IPS DF 6.9 (cell line): ENCODE measurements at places on chromosomes 3 and 15.

GRCh38 chr3:71360764-71361163 is 222.8 kb downstream of the FOXP1 start:
- H3K36me3 ChIP-seq = no peaks in the 10 kb centered on the region
- H3K4me3 ChIP-seq = no peak overlapping the region
- no peaks in the 10 kb centered on the region for H3K4me1 ChIP-seq
- DNase-seq = no peak
- no peaks in the 10 kb centered on the region for H3K27me3 ChIP-seq

DNA sequence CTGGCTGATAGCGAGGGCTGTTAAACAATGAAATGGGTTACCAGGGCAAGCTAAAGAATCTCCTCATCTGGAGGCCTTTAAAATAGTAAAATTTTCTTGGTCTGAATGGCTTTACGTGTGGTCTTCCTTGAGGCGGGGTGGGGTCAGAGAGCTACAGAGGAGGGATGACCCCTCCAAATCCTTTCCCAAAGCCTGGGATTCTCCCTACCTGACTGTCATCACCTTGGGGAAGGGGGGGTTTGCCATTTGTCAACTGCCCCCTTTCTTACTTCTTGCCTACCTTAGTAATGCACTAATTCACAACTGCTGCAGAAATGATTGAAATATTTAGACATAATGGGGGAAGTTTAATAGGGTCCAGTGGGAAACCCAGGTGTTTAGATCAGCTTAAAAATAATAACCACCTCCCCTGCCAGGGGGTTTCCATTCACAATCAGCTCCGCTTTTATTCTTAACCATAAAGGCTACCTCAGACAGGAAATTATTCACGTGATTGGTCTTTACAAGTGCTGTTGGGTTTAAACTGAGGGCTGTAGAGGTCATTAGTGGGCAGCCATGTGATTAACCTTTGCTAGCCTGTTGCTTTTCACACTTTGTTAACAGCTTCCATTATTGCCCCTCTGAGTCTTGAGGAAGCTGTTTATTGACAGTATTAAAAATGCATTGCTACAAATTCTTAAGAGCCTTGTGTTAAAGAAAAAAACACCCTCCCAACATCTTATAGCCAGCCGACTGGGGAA is 276.5 kb upstream of the ATP11B start:
- no peaks in the 10 kb centered on the region for H3K36me3 ChIP-seq
- no peak overlapping the region for H3K27ac ChIP-seq
- H3K4me1 ChIP-seq = no peaks in the 10 kb centered on the region
- DNase-seq = no peak

DNA sequence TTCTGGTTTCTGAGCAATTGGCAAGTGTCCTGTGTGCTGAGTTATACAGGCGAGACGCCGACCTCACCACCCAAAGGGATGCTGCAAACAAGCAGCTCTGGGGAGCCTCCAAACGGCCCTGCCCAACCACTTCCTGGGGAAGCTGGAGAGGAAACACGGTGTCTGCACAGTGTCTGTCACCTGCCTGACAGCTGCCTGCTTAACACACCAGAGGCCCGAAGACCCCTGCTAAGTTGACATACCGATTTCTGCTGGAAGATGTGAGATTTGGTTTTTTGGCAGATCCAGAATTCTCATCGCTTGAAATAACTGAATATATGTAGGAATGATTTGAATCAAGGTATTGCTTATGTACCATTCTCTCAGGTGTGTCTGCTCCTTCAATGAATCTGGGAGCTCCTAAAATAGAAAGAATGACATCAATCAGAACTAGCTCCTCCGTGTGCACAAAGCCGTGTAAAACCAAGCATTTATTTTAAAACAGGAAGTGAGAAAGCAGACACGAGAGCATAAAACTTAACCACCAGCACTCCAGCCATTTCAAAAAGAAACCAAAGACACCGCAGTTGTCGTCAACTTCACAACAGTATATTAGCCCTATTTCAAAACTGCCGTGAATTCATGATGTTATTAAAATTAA is 27.2 kb downstream of the LRRC2 start:
- H3K4me1 ChIP-seq = no peaks in the 10 kb centered on the region
- H3K36me3 ChIP-seq = no peaks in the 10 kb centered on the region
- H3K27ac ChIP-seq = no peak overlapping the region
- DNase-seq = no peak

- no peaks in the 10 kb centered on the region for H3K27me3 ChIP-seq
- H3K27ac ChIP-seq = no peak overlapping the region
- no peaks in the 10 kb centered on the region for H3K4me1 ChIP-seq
- no peak overlapping the region for H3K4me3 ChIP-seq
- no peaks in the 10 kb centered on the region for H3K36me3 ChIP-seq
Observed at GRCh38 chr3:175073219-175073905, 214.2 kb downstream of the NAALADL2 start.

- no peaks in the 10 kb centered on the region for H3K36me3 ChIP-seq
- H3K27ac ChIP-seq = no peak overlapping the region
- no peak for DNase-seq
- H3K4me3 ChIP-seq = no peak overlapping the region
- no peaks in the 10 kb centered on the region for H3K27me3 ChIP-seq
- no peaks in the 10 kb centered on the region for H3K4me1 ChIP-seq
Observed at GRCh38 chr3:129758306-129758705, 135.2 kb downstream of the TMCC1 start.

DNA sequence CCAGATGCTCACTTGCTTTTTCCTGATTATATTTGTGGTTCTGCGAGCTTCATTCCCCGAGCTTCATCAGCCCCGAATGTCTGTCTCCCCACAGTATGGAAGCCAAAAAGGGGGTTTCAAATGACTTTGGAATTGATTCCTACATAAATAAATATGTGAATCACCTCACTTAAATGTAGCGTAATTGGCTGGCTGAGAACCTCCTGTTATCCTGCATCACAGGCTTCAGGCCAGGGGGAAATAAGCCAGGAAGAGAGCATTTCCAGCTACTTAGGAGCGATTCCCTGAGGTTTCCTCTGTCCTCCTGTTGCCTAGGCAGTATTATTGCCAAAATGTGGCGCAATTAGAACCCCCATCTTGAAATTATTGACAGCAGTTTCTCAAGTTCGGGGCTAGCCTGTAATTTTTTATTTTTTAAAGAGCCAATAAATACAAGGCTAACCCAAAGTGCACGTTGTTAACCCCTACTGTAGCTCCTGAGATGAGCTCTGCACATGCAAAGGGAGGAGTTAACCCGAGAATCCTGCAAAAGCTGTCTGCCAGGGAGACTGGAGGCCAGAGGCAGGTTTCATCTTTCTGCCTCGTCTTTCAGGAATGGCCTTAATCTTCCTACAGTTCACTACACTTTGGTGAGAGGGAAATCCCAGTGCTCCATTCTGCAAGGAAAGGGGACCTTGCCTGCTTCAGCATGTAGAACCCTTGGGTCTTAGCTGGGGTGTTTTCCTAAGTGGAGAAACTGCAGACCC is 148.2 kb downstream of the ADAMTS9 start:
- H3K36me3 ChIP-seq = no peaks in the 10 kb centered on the region
- H3K27me3 ChIP-seq = no peaks in the 10 kb centered on the region
- DNase-seq = no peak
- H3K27ac ChIP-seq = no peak overlapping the region
- no peaks in the 10 kb centered on the region for H3K4me1 ChIP-seq
- H3K4me3 ChIP-seq = no peak overlapping the region

DNA sequence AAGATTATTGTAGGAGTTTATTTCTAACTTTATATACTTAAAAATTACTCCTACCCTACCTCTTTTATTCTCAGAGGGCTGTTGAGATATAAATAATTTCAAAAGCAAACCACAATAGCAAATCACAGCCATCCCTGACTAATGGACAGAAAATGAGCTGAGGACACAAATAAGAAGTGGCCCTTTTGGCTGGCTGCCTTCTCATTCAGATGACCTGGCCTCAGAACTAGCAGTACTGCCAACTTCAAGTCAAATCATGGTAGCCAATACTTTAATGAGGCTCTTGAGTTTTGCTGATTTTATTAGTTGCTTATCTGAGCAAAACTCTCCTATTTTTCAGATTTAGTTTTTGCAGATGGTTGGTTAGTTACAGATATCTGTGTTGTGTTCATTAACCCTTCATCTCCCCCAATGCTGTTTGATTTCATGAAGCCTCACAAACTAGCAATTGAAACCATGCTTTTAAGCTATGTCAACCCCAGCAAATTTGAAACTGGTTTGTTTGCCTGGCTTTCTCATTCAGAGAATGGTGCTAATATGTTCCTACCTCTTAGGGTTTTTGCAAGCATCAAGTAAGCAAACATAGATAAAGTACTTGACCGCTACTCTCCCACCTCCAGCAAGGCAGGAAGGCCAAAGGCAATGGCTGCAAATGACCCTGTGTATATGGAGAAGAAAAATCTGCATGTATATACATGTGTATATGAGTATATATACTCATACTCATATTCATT is 73.4 kb upstream of the HACD2 start:
- no peak overlapping the region for H3K4me3 ChIP-seq
- H3K27me3 ChIP-seq = no peaks in the 10 kb centered on the region
- peaks cover 3% of the 10 kb centered on the region; the same call in 1 of the 2 replicates for H3K36me3 ChIP-seq
- H3K4me1 ChIP-seq = no peaks in the 10 kb centered on the region
- DNase-seq = no peak

GRCh38 chr15:69869881-69870505 is 227.7 kb downstream of the TLE3 start:
- no peaks in the 10 kb centered on the region for H3K36me3 ChIP-seq
- no peak for DNase-seq
- no peaks in the 10 kb centered on the region for H3K27me3 ChIP-seq
- H3K27ac ChIP-seq = no peak overlapping the region
- H3K4me3 ChIP-seq = no peak overlapping the region

GRCh38 chr3:193869221-193870201 is 266.4 kb upstream of the HES1 start:
- H3K27ac ChIP-seq = no peak overlapping the region
- H3K27me3 ChIP-seq = peaks cover 4% of the 10 kb centered on the region; the same call in 1 of the 2 replicates
- no peak for DNase-seq
- H3K36me3 ChIP-seq = no peaks in the 10 kb centered on the region

DNA sequence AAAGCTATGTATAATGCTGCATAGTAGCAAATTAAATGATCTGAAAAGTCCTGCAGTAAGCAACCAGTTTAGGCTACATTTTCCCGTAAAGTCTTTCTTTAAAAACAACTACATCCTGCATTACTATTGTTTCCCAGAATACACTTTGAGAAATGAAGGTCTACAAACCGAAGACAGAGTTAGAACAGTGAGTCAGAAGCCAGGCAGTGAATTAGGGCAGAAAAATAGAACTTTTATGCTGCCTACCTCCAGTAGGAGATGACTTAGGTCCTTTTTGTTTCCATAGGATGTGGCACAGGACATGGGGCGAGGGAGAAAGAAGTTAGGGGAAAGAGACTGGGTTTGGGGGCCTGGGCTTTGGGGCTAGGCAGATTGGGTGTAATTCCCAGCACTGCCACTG is 127.3 kb downstream of the PPM1L start:
- no peak for DNase-seq

GRCh38 chr3:55166576-55167555 is 239.0 kb upstream of the LRTM1 start:
- no peaks in the 10 kb centered on the region for H3K36me3 ChIP-seq
- no peak overlapping the region for H3K27ac ChIP-seq
- DNase-seq = no peak
- H3K4me1 ChIP-seq = no peaks in the 10 kb centered on the region
- no peak overlapping the region for H3K4me3 ChIP-seq

DNA sequence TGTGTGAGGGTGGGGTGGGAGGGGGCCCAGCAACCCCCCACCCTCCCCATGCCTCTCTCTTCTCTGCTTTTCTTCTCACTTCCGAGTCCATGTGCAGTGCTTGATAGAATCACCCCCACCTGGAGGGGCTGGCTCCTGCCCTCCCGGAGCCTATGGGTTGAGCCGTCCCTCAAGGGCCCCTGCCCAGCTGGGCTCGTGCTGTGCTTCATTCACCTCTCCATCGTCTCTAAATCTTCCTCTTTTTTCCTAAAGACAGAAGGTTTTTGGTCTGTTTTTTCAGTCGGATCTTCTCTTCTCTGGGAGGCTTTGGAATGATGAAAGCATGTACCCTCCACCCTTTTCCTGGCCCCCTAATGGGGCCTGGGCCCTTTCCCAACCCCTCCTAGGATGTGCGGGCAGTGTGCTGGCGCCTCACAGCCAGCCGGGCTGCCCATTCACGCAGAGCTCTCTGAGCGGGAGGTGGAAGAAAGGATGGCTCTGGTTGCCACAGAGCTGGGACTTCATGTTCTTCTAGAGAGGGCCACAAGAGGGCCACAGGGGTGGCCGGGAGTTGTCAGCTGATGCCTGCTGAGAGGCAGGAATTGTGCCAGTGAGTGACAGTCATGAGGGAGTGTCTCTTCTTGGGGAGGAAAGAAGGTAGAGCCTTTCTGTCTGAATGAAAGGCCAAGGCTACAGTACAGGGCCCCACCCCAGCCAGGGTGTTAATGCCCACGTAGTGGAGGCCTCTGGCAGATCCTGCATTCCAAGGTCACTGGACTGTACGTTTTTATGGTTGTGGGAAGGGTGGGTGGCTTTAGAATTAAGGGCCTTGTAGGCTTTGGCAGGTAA is 8.1 kb downstream of the FAM131A start:
- H3K36me3 ChIP-seq = peaks cover 15% of the 10 kb centered on the region
- DNase-seq = no peak
- no peak overlapping the region for H3K27ac ChIP-seq
- peaks cover 3% of the 10 kb centered on the region; the same call in 1 of the 2 replicates for H3K4me1 ChIP-seq
- no peak overlapping the region for H3K4me3 ChIP-seq

GRCh38 chr15:76376029-76376428 is 39.5 kb downstream of the ISL2 start:
- H3K4me1 ChIP-seq = no peaks in the 10 kb centered on the region
- no peak overlapping the region for H3K4me3 ChIP-seq
- no peaks in the 10 kb centered on the region for H3K27me3 ChIP-seq
- H3K36me3 ChIP-seq = no peaks in the 10 kb centered on the region
- H3K27ac ChIP-seq = no peak overlapping the region

DNA sequence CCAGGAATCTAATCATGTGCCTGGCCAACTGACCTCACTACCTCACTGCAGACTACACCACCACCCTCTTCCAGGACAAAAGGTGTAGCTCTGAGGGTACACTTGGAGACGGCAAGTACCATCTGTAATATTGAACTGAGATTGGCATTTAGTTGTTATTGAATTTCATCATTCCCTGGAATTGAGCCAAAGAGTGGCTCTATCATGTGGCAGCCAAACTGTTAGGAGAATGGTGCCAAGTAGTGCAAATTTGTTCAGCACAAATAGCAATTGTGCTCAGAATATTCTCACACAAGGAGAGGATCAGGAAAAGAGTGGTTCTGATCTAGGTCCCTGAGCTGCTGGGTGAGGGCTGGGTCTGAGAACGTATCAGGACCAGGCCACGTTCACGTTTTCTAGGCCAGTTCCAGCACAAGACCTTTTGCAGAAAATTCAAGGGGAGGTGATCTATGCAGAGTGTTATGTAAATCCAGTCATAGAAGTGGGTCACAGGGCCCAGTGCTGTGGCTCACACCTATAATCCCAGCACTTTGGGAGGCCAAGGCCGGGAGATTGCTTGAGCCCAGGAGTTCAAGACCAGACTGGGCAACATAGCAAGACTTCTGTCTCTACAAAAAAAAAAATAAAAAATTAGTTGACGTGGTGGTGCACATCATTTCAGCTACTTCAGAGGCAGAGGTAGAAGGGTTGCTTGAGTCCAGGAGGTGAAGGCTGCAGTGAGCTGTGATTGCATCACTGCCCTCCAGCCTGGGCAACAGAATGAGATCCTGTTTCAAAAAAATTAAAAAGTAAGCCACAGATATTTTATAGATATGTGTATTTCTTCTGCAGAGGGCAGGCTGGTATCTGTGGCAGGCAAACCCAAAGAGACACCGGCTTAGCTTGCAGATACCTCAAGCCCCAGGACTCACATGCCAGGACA is 31.9 kb upstream of the CFAP161 start:
- no peak overlapping the region for H3K27ac ChIP-seq
- H3K27me3 ChIP-seq = no peaks in the 10 kb centered on the region
- H3K36me3 ChIP-seq = no peaks in the 10 kb centered on the region
- H3K4me3 ChIP-seq = no peak overlapping the region
- no peaks in the 10 kb centered on the region for H3K4me1 ChIP-seq
